ENCODE measurements at places on chromosomes 12 and 14.

- DNase-seq, result peak; percentile 74
Observed at GRCh38 chr14:75654127-75654732, 6.4 kb downstream of the ERG28 start.

GRCh38 chr12:68958322-68958721 lies 25.4 kb upstream of the CPM start:
- DNase-seq, result no peak

DNA sequence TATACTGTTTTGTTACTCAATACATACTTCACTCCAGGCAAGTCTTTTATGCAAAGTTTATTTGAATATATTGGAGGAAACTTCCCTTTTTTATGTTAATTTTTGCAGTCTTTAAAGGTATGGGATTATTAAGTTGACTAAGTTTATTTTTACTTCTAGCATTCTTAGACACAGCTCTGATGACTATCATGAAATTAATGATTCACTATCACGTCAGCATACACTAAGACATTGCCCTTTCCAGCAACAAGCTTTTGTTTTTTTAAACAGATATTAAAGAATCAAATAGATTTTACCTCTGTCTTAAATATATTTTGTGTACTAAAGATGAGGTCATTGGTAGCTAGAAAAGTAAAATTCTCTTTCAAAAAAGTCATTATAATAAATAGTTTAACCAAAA lies 52.1 kb downstream of the DERA start:
- DNase-seq, result no peak

DNA sequence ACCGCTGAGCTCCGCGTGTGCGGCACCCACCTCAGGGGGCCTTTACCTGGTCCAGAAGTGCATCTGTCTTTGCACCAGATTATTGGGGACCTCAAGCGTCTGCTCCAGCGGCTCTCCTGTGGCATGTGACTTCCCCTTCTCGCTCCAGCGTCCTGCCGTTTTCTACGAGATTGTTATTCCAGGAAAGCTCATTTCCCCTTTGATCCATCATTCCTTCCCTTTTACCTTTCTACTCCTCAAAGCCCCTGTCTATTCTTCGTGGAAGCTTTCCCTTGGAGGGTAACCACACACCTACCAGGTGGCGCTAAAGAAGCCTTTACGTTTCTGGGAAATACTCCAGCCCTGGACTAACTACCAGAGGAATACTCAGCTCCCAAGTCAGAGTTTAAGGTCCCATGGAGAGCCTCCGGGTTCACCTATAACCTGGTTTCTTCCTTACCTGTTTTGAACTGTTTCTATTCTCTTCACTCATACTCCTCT lies 1.5 kb downstream of the FKBP4 start:
- no peak for DNase-seq

GRCh38 chr12:105355752-105356151 lies 25.3 kb downstream of the C12orf75 start:
- DNase-seq, result no peak

- no peak for DNase-seq
Observed at GRCh38 chr12:59600171-59600570, 4.3 kb downstream of the SLC16A7 start.

GRCh38 chr12:15404485-15404884 lies 82.2 kb downstream of the PTPRO start:
- no peak for DNase-seq

GRCh38 chr14:95850429-95850828 lies 26.2 kb upstream of the TUNAR start:
- DNase-seq, result no peak

DNA sequence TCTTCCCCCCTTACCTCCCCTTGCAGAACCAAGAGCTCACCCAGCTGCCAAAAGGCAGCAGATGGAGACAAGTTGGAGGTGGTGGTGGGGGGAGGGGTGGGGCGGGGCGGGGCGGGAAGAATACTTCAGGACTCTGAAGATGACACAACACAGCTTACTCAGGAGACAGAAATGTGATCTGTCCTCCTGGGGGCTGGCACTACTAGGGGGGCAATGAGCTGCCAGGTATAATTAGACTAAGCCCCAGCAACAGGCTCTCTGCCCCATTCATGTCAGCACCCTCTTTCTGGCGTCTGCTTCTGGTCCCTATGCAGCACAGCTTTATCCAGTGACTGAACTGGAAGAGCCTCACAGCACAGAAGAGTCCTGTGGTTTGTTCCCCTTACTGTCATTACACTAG lies 407.0 kb downstream of the MED13L start:
- no peak for DNase-seq

DNA sequence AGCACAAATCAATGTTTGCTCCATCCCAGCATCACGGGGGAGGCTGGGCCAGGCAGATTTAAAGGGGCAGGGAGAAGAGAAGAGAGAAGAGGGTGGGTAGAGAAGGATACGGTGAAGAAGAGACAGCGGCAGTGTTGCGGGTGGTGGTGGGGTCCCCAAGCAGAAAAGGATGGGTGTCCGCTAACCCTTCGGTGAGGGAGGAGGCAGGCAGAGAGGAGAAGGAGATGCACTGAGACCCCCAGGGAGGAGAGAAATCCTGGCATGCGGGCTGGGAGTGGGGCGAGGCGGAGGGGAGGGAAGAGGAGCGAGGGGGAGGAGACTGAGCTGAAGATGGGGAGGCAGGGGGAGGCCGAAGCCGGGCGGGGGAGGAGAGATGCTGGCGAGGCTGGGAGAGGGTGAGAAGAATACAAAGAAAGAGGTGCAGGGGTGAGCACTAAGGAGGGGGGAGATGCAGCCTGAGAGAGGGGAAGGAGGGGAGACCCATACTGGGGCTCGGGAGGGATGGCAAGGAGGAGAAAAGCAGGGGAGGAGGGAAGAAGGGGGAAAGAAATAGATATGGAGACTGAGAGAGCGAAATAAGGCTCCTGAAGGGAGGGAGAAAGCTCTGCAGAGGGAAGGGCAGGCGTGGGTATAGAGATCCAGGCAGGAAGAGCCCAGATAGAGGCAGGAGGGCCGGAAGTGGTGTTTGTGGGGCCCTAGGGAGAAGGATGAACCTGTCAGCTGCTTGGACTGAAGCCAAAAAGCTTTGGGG lies at the start of gene JPH4:
Gene JPH4, minus strand, starts transcription at position 231 of the 751 bp plus-strand sequence. CDS start 1,337 bp downstream, outside the sequence.
- no peak for DNase-seq

DNA sequence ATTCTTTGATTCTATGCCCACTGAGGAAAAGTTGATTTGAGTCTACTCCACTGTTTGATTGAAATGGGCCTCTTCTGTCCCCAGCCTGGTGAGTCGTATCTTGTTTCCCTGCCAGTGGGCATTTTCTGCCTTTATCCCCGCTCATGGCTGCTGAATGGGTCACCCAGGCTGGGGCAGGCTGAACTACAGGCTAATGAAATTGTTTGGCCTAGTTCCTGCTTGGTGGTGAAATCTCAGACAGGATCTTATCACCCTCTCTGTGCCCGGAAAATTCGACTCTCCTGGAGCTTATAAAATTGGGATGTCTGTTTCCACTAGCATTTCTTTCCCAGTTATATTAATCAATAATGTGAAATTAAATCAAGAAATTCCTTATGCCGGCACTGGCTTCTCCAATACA lies 65.0 kb downstream of the CHST11 start:
- DNase-seq, result no peak

DNA sequence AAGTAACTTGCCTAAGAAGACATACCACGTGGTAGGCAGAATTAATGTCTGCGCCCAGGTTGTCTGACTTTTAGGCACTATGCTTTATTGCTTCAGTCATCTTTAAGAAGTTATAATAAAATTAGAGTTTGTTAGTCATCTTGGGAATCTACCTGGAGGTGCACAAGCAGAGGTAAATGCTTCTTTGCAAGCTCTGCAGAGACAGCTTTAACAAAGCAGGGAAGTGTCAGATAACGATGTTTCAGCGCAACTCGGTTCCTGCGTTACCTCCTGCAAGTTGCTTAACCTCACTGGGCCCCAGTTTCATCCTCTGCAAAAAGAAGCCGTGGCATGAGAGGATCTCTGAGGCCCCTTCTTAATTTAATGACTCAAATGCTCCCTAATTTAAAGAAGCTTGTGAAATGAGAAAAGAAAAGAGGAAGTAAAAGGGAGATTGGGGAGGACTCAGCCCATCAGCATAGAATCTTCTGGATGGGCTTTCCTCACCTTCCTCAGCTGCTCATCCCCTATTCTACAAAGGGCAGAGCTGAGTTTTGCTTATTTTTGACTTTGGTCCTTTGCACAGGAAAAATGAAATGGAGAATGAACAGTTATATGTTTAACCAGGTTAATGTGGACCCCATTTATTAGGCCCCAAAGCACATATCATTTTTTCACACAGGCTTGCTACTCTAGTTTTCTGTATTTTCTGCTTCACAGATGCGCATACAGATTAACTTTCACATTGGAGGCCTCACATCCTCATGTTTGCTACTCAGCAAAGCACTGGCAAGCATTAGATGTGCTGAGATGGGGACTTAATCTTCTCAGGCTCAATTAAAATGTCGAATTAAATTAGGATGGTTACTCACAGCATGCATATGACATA lies 5.1 kb downstream of the ARHGDIB start:
- no peak for DNase-seq

DNA sequence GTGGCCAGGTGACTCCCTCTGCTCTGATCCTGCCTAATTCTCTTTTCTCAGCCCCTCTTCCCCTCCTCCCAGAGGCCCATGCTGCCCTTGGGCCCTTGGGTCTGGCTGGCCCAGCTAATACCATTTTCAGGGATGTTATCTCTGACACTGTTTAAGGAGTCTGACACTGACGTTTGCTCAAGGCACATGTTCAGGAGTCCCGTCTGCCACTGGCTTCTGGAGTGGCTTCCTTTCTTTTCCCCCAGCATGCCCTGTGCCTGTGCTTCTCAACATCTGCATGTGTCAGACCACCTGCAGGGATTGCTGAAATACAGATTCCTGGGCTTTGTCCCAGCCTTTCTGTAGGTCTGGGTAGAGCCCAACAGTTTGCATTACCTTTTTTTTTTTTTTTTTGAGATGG lies 128.9 kb downstream of the BCL11B start:
- no peak for DNase-seq

DNA sequence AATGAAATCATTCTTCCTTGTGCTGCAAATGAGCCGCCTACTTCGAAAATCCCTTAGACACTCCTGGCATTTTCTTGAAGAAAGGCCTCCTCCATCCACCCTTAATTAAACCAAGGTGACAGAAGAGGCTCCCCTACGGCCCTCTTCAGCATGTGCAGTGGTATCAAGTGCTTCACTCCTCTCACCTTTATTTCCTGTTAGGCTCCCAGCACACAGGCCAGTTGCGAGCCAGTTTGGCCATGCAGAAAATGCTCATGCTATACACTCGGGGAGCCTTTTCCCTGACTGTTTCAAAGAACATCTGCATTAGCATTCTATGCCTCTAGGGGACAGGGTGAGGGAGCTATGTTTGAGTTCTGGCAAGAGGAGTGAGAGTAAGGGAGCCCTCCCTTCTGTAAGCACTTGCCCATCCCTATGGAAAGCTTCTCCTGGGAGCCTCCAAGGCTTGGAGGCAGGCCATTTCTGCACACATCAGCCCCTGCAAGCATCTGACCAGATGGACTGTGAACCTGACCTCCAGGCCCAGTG lies 291.5 kb downstream of the RPS29 start:
- no peak for DNase-seq

DNA sequence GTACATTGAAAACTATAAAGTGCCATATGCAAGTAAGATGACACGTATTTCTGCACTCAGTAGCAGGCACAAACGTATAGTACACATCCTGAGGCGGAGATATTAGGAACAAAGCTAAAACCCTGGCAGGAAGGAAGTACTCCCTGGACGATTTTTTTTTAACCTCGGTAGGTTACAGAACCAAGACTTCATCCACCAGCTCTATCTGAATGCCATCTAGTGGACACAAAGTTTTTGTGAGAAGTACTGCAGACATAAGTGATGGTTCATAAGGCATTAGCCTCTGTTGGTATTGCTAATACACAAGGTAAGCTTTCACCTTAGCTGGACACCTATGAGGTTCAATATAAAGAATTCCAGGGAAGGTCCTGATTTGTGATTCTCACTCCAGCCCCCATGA lies 83.0 kb upstream of the CCDC196 start:
- no peak for DNase-seq

DNA sequence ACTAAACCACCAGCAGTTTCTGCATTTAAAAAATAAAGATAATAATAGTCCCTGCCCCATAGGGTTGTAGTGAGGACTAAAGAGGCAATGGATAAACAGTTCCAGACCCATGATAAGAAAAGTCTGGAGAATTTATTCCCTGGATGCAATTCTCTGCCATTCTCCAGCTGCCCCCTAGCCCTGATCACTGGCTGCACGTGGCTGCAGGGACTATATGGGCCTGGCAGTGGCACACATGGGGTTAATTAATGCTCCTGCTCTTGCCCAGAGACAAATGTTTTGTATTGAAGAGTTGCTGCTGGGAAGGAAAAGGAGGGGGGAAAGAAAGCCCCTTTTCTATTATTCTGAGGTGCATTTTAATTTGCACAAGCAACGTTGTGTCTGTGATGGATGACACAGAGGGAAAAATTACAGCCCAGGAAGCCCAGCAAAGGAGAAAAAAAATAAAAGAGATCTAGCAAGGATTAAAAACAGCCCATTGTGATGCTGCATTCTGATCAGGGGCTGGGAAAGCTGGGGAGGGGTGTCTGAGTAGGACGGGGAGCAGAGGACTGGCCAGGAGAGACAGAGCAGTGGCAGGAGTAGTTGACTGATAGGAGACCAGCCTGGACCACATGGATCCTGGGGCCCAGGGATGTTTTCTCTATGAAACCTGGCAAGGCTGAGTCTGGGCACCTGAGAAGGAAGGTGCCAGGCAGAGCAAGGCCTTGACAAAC lies 149.3 kb downstream of the ESRRB start:
- no peak for DNase-seq

GRCh38 chr14:88463318-88463717 lies 77.9 kb downstream of the SPATA7 start:
- no peak for DNase-seq

DNA sequence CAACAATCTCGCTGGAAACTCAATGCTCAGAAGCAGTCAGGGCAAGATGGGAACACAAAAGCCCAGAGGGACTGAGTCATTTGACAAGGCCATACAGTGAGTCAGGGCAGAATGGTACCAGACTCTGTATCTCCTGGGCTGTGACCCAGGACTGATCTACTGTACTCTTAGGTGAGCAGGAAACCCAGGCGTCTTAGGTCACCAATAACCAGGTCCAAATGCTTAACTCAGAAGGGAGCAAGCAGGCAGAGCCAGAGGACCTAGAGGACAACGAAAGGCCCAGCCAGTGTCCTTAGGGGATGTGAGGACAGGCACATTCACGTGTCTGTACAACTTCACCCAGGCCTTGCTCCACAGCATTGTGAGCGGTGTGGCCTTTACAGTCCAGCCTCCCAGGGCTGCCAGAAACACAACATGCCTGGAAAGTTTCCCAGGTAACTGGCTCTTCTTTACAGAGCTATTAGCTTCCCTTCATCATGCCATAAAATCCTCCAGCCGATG lies 69.9 kb downstream of the ARL6IP4 start:
- no peak for DNase-seq

DNA sequence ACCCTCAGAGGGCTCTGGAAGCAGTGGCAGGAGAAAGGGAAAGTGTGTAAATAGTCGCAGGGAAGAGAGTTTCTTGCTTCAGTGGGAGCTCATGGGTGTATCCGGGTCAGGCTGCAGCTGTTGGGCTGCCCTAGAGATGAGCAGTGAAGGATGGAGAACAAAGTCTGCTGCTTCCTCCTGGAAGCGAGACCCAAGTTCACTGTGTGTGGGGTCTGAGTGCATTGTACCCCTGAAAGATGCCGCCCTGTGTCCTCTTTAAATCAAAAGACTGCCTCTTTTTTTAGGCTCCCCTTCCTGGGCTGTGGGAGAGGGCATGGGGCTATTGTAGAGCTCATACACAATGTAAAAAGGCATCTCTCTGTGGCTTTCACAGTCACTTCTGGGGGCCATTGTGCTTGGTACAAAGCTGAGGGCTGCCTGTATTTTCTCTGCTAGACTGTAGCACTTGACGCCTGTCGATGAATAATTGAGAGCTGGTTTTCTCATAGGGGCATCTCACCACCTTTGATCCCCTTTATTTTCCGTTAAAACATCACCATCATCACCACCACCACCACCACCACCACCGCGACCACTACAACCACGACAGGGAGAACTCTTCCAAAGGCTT lies 16.7 kb downstream of the CHST11 start:
- DNase-seq, result no peak
